ENCODE measurements at places on chromosomes 5 and 9. TPM values are rescaled to one million over a fixed set of nuclear protein-coding genes. Genes with fewer than 3 reads are reported as not detected.

Gene MSH3
- 28.3 TPM for total RNA-seq

GRCh38 chr9:130182381-130182909 is 10.2 kb downstream of the NCS1 start:
- no peak for DNase-seq

Gene GABRA1
- not detected for total RNA-seq

DNA sequence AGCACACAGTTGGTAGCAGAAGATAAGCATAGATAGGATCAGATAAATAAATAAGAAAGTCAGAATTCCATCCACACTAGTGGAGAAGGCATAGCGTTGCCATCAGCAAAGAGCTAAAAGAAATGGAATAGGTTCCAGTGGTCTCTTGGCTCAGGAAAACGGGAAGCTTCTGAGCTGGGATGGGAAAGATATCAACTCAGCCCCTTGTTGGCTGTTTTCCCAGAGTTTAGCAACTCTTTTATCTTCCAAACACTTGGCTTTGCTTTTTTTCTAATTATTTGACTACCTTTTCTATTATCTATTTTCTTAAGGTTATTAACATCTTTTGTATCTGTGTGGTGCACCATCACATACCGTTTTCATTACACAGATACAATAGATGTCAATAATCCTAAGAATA is 445.7 kb upstream of the TRPC7 start:
- no peak for DNase-seq

- DNase-seq = no peak
Observed at GRCh38 chr5:169943026-169943425, 37.3 kb downstream of the INSYN2B start.

Gene ANKRD20A1
- total RNA-seq = 3.0 TPM

DNA sequence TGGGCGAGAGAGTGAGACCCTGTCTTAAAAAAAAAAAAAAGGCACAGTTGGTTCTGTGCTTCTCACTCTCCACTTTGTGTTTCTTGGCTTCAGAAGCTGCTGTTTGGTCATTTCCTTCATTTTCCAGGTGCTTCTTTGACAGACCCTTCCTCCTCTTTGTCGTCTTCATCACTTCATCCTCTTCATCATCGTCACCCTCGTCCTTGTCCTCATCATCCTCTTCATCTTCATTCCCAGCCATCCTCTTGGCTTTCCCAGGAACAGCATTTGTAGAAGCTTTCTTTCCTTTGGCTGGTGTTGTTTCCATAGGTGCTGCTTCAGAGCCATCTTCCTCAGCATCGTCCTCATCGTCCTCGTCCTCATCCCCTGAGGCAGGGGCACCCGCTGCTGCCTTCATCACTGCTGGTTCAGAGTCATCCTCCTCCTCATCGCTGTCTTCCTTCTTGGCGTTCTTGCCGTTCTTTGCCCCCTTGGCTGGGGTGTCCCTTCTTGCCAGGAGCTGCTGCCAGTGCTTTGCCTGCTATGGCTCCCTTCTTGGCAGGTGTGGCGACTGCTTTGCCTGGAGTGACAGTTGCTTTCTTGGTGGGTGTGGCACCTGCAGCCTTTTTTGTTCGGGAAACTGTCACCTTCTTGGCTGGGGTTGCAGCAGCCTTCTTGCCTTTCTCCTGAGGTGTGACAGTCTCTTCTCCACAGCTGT is 7.1 kb downstream of the RABL6 start:
- no peak for DNase-seq

DNA sequence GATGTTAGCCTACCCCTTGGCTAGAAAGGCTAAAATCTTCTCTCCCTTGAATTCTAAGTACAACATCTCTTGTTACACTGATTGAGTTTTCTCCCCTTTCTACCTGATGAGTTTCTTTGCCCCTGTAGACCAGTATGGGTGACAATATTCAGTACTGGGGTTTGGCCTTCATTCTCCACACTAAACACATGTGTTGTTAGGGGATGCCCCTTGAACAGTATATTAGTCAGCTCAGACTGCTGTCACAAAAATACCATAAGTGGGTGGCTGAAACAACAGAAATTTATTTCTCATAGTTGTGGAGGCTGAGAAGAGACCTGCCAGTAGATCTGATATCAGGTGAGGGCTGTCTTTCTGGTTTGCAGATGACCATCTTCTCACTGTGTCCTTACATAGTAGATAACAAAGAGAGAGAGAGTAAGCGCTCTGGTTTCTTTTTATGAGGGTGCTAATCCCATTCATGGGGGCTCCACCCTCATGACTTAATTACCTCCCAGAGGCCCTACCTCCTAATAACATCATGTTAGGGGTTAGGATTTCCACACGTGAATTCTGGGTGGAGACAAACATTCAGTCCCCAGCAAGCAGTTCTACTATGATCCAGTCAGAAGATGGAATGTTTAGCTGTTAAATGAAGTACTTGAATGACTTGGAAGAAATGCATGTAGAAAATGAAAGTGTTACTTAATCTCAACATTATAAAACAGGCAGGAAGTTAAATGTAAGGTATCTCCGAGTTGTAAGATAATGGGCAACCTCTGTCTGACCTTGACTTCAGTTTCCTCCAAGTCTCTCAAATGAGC is 17.5 kb downstream of the VLDLR start:
- DNase-seq = no peak

Gene ANKRD34B
- not detected for total RNA-seq

Gene WDR38
- total RNA-seq = not detected

DNA sequence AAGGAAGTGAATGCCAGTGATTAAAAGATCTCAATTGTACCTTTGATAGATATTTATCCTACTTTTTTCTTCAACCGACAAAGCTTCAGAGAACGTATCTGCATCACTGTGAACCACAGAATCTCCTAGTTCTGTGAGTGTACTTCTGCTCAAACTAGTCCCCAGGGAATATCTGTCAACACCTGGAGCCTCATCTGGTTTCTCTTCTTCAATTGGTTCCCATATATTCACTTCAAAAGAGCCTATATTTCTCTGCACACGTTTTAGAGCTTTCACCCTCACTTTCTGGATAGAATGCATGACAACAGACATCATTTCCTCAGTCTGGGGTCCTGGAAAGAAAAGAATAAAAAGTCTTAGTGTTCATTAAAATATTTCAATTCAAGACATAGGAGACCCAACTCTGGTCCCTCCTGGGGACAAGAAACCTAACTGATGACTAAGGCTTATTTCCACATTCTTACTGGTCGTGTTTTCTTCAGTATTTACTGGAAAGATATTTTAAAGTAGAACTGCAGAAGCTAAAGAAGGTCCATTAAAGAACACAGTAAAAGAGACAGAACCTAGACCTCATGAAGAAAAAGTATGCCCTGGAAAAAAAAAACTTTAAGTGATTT is 64.3 kb downstream of the CPLANE1 start:
- peak; percentile 68 for DNase-seq

DNA sequence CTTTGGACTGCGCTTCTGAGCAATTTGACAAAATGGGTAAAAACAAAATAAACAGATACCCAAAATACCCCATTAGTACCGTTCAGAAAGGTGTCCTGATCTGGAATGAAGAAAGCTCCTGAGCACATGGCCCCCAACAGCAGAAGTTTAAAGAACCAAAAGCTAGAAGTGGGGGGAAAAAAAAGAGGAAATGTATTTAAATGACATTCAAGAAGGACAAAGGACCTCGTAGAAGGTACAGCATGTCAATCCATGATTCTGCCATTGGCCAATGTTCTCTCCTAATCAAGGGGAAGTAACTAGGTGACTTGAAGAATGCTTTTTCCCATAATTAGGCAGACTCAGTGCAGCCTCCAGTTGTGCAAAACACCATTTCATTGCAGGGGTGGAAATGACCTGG is 78.6 kb downstream of the SERINC5 start:
- DNase-seq = no peak

Gene CTXN3
- not detected for total RNA-seq

Gene PHF2
- total RNA-seq = 23.7 TPM

GRCh38 chr9:134229466-134230091 is 65.2 kb upstream of the RNU6ATAC start:
- DNase-seq = no peak

DNA sequence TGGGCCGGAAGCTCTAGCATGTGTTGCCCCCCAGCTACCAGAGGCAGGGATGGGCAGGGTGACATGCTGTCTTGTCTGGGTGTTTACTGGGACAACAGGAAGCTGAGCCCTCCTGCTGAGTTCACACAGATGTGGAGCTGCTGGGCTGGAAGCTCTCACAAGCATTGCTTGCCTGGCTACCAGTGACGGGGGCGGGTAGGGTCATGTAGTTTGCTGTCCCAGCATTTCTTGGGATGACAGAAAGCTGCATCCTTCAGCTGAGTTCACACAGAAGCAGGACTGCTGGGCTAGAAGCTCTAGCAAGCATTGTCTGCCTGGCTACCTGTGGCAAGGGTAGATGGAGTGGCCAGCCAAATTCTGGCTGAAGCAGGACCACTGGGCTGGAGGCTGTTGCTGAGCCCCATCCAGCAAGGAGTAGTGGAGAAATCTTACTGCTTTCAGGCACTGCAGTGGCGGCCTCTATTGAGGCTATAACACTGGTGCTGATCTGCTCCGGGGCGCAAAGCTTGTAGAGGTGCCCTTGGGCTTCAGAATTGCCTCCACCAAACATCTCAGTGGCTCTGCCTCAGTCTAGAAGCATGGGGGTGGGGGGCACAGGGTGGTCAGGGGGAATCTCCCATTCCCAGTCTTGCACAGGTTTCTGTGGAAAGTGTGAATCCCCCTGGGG is 25.1 kb downstream of the POLK start:
- no peak for DNase-seq

- no peak for DNase-seq
Observed at GRCh38 chr9:112784020-112784785, 33.6 kb downstream of the SNX30 start.

Gene PSAT1
- total RNA-seq = 278 TPM

Gene RALGPS1
- total RNA-seq = 16.3 TPM

Gene OR13C4
- not detected for total RNA-seq

GRCh38 chr9:38419181-38419580 is 5.1 kb downstream of the IGFBPL1 start:
- no peak for DNase-seq

DNA sequence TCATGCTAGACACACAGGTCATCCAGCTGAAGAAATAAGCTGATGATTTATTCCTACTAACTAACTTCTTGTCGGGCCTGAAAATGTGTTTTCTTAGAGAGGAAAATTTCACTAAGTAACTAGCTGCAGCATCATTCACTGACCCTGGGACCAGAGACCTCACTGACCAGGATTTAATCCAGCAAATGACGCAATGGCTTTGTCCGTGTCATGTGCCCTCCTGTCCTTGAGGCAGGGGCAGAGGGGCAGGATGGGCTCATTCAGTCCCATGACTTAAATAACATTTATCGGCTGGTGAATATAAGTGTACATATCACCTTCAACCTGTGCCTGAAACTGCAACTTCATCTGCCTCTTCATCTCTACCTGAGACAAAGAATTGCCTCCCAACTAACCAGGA is 154.8 kb downstream of the SEMA5A start:
- no peak for DNase-seq

DNA sequence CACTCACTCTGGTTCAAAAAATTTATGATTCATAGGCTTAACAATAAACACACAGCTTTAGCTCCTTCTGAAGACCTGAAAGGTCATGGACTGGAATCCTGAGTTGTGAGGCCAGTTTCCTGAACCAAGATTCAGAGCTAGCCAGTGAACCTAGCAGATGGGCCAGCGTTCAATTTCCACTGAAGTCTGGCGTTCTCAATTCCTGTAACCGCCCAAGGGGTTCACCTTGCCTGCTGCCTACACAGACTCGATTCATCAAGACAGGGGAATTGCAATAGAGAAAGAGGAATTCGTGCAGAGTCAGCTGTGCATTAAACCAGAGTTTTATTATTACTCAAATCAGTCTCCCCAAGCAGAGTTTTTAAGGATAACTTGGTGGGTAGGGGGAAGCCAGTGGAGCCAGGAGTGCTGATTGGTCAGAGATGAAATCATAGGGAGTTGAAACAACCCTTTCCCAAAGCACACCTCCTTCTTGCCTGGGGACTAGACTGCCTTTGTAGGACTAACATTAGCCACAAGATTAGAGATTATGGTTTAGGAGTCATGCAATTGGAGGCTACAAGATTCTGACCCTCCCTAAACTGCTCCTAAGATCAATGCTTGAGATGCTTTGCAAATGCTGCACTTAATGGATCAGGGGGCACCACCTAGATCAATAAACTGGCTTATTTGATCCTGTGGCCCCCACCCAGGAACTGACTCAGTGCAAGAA is 117.5 kb upstream of the SHB start:
- no peak for DNase-seq

- DNase-seq = no peak
Observed at GRCh38 chr5:137345396-137345795, 153.7 kb downstream of the SPOCK1 start.

DNA sequence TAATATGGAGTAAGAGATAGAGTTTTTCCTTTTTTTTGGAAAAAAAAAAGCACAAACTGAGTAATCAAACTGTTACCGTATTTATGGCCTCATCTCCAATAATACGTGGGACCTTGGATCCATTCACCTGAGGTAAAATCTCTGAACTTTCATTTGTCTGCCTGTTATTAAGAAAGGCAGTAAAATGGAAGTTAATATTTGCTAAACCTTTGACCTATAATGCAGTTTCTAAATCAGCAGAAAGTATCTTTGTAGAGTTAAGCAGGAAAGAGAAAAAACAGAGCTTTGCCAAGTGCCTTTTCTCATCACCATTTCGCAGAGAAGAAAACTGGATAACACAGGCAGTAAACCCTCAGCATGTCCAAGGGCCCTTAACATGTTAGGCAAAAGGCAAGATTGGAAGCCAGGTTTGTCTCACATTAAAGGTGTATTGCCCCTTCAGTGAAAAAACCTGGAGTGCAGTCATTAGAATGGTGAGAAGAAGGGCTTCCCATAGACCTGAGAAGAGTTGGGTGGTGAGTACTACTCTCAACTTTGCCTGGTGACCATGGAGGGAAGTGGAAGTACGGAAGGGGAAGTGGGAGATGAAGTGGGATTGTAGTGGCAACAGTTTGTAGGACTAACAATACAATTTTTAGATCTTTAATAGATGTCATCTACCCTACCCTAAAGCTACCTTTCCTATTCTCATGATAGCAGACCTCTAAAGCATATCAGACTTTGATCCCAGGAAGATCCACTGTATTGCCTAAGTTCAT is 65.4 kb upstream of the GRAMD2B start:
- DNase-seq = no peak

Measured in OCI-LY7 (cell line).